ENCODE measurements at places on chromosomes 13 and 19.

- no peak for DNase-seq
These were observed 20.9 kb upstream of the ZNF83 start for GRCh38 chr19:52659013-52659412.

GRCh38 chr13:112345826-112346172 is 30.4 kb upstream of the SPACA7 start:
- DNase-seq = no peak

DNA sequence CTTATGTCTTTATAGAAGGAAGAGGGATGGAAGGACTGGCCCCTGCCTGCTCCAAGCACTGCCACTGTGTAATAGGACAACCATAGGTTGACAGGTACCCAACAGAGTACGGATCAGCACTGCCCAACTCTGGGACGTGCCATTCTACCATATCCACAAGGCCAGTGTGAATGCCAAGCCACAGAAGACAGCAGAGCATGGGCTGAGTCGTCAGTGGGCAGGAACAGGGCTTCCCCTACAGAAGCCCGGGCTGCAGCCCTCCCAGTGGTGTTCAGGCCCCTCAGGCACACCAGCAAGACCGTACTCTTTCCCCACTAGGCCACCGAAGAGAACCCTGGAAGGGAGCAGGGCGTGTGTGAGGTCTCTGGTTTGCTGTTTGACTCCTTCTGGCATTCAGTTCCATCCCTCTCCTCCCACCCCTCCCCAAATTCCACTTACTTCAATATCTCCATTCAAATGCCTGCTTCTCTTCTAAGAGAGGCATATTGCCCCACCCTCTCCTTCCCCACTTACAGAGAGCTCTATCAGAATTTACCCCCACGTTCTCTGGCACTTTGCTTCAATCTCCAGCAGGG is 209.4 kb downstream of the FOXO1 start:
- DNase-seq = no peak

GRCh38 chr19:46859637-46860124 is 1.1 kb upstream of the ARHGAP35 start:
- DNase-seq = no peak

- no peak for DNase-seq
These were observed 93.7 kb upstream of the SGCG start for GRCh38 chr13:23086968-23087623.

GRCh38 chr13:28324181-28324789 is 170.6 kb downstream of the FLT1 start:
- DNase-seq = peak; percentile 65

- DNase-seq = no peak
These were observed 21.3 kb upstream of the EPHX3 start for GRCh38 chr19:15253513-15253912.

DNA sequence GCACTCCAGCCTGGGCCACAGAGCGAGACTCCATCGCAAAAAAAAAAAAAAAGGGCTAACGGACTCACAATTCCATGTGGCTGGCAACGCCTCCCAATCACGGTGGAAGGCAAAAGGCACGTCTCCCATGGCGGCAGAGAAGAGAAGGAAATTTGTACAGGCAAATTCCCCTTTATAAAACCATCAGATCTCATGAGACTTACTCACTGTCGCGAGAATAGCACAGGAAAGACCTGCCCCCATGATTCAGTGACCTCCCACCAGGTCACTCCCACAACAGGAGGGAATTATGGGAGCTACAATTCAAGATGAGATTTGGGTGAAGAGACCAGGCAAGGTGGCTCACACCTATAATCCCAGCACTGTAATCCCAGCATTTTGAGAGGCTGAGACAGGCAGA is 18.7 kb upstream of the NMRK2 start:
- no peak for DNase-seq

- no peak for DNase-seq
These were observed 81.9 kb downstream of the FLT1 start for GRCh38 chr13:28412981-28413380.

- DNase-seq = peak; percentile 55
These were observed 25.4 kb downstream of the HPN start for GRCh38 chr19:35066691-35067563.

- no peak for DNase-seq
These were observed 10.4 kb downstream of the KL start for GRCh38 chr13:33026489-33027152.

- no peak for DNase-seq
These were observed 29.7 kb downstream of the GPX4 start for GRCh38 chr19:1133471-1133929.

DNA sequence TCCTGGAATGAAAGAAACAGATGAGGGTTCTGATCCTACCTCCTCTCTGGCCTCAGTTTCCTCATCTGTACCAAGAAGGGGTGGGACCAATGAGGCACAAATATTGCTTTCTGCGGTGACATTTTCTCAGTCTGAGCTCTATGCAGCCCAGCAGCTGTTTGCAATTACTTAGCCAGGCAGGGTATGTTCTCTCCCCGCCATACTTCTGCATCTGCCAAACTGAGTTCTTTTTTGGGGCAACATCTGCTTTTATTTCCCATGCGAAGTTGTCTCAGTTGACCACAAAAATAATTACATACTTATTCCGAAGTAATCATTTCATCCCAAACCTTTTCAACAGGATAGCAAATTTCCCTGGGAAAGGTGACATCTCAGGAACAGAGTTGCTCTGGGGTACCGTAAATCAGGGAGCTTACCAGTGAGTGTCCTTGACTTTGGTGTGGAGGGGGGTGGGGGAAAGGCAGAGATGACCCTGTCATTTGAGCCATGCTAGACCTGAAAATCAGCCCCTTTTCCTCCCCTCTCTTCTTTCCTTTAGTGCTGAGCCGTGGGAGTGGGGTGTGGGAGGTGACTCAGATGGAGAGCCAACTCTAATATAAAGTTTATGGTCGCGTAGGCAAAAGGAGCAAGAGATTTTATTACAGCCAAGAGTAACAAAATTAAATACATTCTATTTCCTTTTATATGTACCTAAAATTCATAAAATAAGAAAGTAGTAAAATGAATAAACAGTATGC is 165.7 kb upstream of the KL start:
- DNase-seq = no peak

DNA sequence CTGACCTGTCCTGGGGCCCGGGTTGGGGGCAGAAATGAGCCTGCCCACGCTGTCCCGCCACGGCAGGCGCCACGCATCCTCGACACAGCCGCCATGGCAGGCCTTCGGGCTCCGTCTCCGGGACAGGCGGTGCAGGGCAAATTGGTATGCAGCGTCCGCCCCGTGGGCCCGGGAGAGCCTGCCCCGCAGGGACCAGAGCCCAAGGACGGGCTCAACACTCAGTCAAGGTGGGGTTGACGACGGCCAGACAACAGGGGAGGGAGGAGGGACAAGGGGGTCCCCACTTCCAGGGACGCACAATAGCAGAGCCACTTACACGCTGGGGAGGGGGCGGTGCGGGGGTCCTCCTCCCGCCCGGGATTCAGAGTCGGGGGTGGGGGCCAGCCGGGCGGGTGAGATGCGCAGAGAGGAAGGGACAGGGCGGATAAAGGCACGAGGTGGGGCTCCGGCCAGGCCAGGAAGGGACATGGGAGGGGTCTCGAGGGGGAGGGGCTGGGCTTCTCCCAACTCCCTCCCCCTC is 1.2 kb downstream of the CTXN1 start:
- no peak for DNase-seq

GRCh38 chr19:33110137-33110910 is 21.6 kb upstream of the WDR88 start:
- no peak for DNase-seq

DNA sequence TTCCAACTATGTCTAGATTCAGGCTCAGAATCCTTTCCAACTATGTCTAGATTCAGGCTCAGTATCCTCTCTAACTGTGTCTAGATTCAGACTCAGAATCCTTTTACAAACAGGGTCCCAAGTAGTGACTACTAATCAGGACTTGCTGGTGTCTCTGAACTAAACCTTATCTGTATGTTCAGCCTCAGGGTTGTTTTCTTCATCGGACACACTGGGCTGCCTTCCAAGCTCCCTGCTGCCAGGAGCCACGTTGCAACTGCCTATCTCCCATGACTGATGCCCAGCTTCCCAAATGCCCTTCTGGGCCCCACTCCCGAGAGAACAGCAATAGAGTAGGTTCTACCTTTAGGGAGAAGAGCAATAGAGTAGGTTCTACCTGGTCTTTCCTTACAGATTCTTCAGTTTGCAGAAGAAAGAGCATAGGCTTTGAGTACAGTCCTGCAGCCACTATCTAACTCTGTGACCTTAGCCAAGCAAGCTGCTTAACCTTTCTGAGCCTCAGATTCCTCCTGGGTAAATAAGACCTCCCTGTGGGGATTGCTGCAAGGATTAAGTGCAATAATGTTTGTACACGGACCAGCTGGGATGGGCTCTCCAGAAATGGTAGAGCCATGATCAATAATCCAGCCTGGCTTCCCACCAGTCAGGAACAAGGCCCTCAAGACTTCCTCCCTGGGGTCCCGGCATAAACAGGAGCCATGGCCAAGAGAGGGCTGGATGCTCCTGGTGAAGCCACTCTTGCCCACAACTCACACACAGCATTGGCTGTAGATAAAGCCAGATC is 61.5 kb downstream of the ZIC5 start:
- no peak for DNase-seq

All from GM04504 (cell line).